NCI-H460 (cell line): ENCODE measurements at places on chromosomes 3 and 15. TPM values are rescaled to one million over a fixed set of nuclear protein-coding genes. Genes with fewer than 3 reads are reported as not detected.

GRCh38 chr3:134991472-134992010 lies 196.5 kb downstream of the EPHB1 start:
- no peak for DNase-seq

- peak; percentile 14 for DNase-seq
Measured at GRCh38 chr3:122299872-122300460, 25.1 kb upstream of the CSTA start.

- no peak for DNase-seq
Measured at GRCh38 chr3:148540851-148541250, 156.9 kb upstream of the AGTR1 start.

DNA sequence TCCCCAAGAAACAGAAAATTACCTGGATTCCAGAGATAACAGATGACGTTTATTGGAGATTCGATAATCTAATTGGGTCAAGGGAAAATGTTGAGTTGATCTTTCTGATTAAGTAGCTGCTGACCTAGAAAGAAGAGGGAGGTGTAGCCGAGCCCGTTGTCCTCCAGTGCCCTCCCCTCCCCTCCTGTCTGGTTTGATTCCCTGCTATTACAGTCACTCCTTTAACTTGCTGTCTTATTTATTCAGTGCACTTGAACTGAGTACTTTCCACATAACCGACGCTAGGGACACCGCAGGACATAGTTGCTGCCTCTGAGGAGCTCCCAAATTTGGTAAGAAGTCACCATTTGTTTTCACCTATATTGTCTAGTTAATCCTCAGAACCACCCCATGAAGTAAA lies 103.7 kb downstream of the AQP9 start:
- DNase-seq = no peak

DNA sequence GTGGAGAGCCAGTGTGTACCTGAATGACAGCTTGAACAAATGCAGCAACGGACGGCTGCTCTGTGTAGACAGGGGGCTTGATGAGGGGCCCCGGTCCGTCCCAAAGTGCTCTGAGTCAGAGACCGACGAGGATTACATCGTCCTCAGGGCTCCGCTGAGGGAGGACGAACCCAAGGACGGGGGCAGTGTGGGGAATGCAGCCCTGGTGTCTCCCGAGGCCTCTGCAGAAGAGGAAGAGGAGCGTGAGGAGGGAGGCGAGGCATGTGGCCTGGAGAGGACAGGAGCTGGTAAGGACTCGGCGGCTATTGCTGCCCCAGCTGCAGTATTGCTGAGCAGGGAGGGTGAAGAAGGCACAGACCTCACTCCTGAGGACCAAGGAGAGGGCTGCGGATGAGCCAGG lies 54.4 kb upstream of the WNT7A start:
- no peak for DNase-seq

DNA sequence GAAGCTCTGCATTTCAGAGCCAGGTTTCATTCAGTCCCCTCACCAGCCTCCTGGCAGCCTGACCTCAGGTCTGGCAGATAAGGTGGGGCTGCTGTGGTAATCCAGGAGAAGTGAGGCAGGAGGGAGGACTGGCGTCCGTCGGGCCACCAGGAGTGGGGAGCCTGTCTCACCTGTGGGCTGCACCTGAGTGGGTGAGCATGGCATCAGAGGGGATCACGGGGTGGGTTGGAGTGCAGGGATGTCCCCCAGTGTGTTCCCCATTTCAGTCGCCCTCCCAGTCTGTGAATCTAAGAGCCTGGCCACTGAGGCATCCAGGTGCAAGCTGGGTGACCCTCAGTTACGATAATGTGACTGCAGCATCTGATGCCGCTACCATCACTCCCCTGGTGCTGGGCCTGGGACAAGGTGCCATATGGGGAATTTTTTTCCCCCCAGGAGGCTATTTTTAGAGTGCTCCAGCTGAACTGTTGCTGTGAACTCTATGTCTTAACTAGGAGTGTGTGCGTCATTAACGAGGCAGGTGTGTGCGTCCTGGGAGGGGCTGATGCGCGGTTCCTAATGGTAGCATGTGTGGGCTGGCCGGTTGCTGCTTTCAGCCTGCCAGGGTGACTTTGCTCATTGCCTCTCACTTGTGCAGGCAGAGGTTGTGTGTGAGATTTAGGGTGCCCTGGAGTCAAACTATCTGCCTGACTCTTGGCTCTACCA lies 165.2 kb downstream of the SLCO3A1 start:
- no peak for DNase-seq

DNA sequence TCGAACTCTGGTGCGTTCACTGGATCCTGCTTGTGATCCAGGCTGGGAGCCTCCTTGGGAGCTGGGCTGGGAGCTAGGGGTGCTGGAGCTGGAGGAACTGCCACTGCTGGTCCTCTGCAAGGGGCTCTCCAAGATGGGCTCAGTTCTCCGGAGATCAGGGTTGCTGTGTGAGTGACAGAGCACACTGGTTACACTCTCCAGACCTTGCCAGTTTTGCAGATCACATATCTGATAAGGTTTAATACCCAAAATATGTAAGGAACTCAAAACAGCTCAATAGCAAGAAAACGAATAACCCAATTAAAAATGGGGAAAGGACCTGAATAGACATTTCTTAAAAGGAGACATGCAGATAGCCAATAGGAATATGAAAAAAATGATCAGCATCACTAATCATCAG lies 84.2 kb upstream of the SLC2A2 start:
- no peak for DNase-seq

DNA sequence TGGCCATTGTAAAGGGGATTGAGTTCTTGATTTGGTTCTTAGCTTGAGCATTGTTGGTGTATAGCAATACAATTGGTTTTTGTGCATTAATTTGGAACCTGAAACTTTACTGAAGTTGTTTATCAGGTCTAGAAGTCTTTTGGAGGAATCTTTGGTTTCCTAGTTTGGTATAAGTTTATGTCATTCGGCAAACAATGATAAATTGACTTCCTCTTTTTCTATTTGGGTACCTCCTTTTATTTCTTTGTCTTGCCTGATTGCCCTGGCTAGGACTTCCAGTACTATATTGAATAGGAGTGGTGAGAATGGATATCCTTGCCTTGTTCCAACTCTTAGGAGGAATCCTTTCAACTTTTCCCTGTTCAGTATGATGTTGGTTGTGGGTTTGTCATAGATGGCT lies 32.1 kb downstream of the SPESP1 start:
- DNase-seq = no peak

DNA sequence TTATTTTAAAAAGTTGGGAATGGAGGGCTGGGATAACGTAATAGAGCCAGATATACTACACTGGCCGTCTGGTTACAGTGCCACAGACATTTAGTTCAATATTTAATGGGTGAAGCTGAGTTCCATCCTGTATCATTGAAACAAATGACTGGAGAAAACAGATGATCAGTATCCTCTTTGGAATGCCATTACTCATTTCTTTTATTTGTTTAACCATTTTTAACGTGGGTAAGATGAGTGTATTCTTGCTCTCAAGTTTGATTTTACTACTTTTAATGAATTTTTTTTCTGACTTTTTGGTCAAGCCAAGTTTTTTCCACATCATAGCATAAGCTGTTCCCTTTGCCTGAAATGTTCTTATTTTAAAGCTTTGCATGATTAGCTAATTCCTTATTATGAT lies 53.9 kb upstream of the GRM7 start:
- no peak for DNase-seq

DNA sequence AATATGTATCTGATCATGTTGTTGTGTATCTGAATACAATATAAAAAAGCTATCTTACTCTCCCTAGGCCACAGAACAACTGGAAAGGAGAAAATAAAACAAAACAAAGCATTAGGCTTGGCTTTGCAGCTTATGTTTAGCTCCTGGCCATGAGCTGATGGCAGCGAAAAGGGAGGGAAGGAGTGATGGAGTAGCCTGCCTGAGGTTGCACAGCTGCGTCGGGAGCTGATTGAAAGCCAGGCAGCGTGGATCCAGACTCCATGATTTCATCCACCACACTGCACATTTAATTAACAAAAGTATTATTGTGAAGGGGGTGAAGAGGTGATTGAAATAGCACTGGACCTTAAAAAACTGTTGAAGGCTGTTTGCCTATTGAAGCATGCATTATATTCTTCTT lies 212.2 kb downstream of the GABRG3 start:
- no peak for DNase-seq

DNA sequence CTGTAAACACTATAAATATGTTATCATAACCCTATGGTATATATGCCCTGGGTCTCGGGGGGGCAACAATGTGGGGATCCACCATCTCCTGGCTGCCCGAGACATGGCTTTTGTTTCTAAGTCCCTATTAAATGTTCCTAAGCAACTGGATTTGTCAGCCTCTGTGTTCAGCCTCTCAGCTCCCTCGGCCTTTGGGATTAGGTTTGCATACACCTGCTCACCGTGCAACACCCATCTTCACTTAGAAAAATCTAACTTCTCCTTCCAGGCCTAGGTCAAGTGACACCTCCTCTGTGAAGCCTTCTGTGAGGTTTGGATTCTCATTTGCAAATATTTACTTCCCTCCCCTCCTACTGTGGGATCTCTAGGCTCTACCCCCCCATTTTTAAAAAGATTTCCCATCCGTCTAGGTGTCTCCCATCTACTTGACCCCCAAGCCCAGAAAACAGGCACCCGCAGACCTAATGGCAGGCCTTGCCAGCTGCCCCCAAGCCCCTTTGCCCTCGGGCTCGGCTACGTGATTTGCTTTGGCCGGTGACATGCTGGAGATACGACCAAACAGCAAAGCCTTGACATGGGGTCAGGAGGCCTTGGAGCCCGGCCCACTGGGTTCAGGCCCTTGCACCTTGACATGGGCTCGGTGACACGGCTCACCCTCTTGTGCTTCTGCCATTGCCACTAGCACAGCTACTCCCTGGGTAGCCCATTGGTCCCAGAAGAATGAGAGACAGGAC lies 66.0 kb upstream of the BLM start:
- DNase-seq = no peak

DNA sequence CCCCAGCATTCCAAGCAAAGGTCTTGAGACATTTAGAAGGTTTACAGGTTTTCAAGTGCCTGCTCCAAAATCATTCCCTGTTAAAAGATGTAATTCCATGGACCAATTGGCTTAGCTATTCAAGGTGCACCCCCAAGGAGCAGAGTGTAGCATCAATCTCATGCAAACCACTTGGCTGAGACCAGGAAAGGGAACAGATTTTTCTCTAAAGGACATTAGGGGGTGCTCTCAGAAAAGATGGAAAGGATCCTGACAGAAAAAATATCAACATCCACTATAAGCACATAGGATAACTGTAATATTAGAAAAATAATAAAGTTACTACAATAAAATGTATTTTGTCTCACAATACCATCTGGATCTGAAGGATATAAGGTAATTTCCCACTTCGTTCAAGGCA lies 328.0 kb upstream of the CDIN1 start:
- DNase-seq = no peak

- no peak for DNase-seq
Measured at GRCh38 chr3:191255156-191255555, 56.1 kb downstream of the OSTN start.

- DNase-seq = no peak
Measured at GRCh38 chr3:167814441-167814951, 79.0 kb downstream of the SERPINI1 start.

The RPL35A gene
- total RNA-seq = 1,951 and 2,039 TPM in 2 replicates

The CHRD gene
- total RNA-seq = 0.07 TPM in 1 of 2 replicates, not detected in the other

The SEMA5B gene
- 0.07 TPM in 1 of 2 replicates, not detected in the other for total RNA-seq

The ACP3 gene
- 0.50 and 0.78 TPM in 2 replicates for total RNA-seq

The SERF2 gene
- total RNA-seq = 304 and 355 TPM in 2 replicates

The CA12 gene
- total RNA-seq = 29.6 and 33.0 TPM in 2 replicates
